Panc1 (cell line): ENCODE measurements at places on chromosomes 16 and 17. TPM values are rescaled to one million over a fixed set of nuclear protein-coding genes. Genes with fewer than 3 reads are reported as not detected.

Gene ATP1B2
- total RNA-seq: 0.08 TPM

Gene DCAKD
- total RNA-seq: 24.3 TPM

Gene DBF4B
- total RNA-seq: 24.0 TPM

Gene IGFALS
- total RNA-seq: 0.10 TPM

Gene KRT33A
- total RNA-seq: not detected

Gene WNT3
- 3.4 TPM for total RNA-seq

Gene ALOX12B
- not detected for total RNA-seq

Gene FAM20A
- 0.44 TPM for total RNA-seq

Gene WFDC1
- total RNA-seq: not detected

Gene MYO15B
- total RNA-seq: 26.5 TPM

Gene FNDC8
- total RNA-seq: not detected

Gene GUCY2D
- not detected for total RNA-seq

Gene CRISPLD2
- total RNA-seq: 12.9 TPM

Gene PDIA2
- 1.1 TPM for total RNA-seq

Gene FBXW10B
- total RNA-seq: 0.54 TPM

Gene PRR29
- 0.10 TPM for total RNA-seq

Gene EVPLL
- not detected for total RNA-seq

Gene KIFC3
- total RNA-seq: 51.5 TPM

Gene SP2
- total RNA-seq: 25.6 TPM

Gene CRAMP1
- 28.8 TPM for total RNA-seq

Gene SDR42E1
- total RNA-seq: 0.33 TPM

Gene NECAB2
- total RNA-seq: 0.33 TPM

Gene ATAD5
- 11.5 TPM for total RNA-seq

Gene PRR11
- total RNA-seq: 39.8 TPM

Gene LPCAT2
- 62.1 TPM for total RNA-seq

Gene MYL4
- 0.49 TPM for total RNA-seq

Gene NUP85
- total RNA-seq: 141 TPM

Gene SDR42E2
- 0.05 TPM for total RNA-seq

Gene VAC14
- 37.9 TPM for total RNA-seq

Gene NT5C
- 63.4 TPM for total RNA-seq

Gene CCL17
- not detected for total RNA-seq

Gene PRSS53
- 3.4 TPM for total RNA-seq

Gene SLC43A2
- total RNA-seq: 23.3 TPM

Gene NGFR
- 1.6 TPM for total RNA-seq

Gene SSTR5
- 2.8 TPM for total RNA-seq

Gene EVI2A
- not detected for total RNA-seq

Gene USH1G
- not detected for total RNA-seq

Gene ULK2
- total RNA-seq: 22.8 TPM

Gene CA4
- total RNA-seq: 1.4 TPM

Gene ABCC6
- total RNA-seq: 2.9 TPM

Gene FBF1
- total RNA-seq: 32.5 TPM

Gene MYADML2
- not detected for total RNA-seq

Gene SALL1
- total RNA-seq: not detected

Gene BCAR1
- 120 TPM for total RNA-seq

Gene MEOX1
- total RNA-seq: 0.21 TPM

Gene APOBR
- 0.13 TPM for total RNA-seq

Gene TNFSF13
- 2.3 TPM for total RNA-seq

Gene KRTAP16-1
- not detected for total RNA-seq

Gene ACSM2B
- 0.10 TPM for total RNA-seq

Gene TPSG1
- 4.6 TPM for total RNA-seq

Gene KRT32
- 0.72 TPM for total RNA-seq

Gene TENT4B
- 9.7 TPM for total RNA-seq

Gene TNFRSF17
- total RNA-seq: not detected

Gene ADGRG3
- total RNA-seq: not detected

Gene SRCIN1
- 12.8 TPM for total RNA-seq
